ENCODE measurements at places on chromosomes 12 and 14. TPM values are rescaled to one million over a fixed set of nuclear protein-coding genes. Genes with fewer than 3 reads are reported as not detected.

SIX6 gene
- total RNA-seq = not detected

- no peaks in the 10 kb centered on the region for H3K4me1 ChIP-seq
- H3K27ac ChIP-seq = no peak overlapping the region
- peaks cover 1% of the 10 kb centered on the region for H3K36me3 ChIP-seq
- DNase-seq = no peak
- H3K27me3 ChIP-seq = no peaks in the 10 kb centered on the region
Observed at GRCh38 chr12:121603581-121603980, 22.7 kb upstream of the ORAI1 start.

- H3K27ac ChIP-seq = no peak overlapping the region
Observed at GRCh38 chr12:153080-153746, 60.7 kb downstream of the SLC6A12 start.

DNA sequence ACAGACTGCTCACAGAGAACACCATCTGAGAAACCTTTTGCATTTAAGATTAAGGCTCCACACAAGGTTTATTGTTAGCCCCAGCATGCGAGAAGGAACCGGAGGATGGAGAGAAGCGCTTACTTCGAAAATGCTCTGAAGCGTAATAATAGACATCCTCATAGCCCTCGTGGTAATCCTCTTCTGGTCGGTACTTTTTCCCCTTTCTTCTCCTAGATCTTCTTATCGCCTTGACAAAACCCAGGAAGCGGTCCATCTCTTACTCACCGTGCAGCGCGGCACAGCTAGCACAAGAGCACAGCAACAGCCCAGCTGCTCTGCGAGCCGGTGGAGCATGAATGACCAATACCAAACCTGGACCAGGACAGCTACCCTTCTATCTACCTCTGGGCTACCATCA is 125.1 kb upstream of the GRIP1 start:
- peaks cover 5% of the 10 kb centered on the region for H3K4me1 ChIP-seq
- no peak overlapping the region for H3K4me3 ChIP-seq
- H3K27ac ChIP-seq = no peak overlapping the region
- H3K36me3 ChIP-seq = no peaks in the 10 kb centered on the region

GRCh38 chr14:94407906-94408305 is 19.5 kb upstream of the SERPINA1 start:
- peaks cover 8% of the 10 kb centered on the region for H3K36me3 ChIP-seq
- H3K4me1 ChIP-seq = no peaks in the 10 kb centered on the region
- peaks cover 6% of the 10 kb centered on the region for H3K27me3 ChIP-seq
- DNase-seq = no peak
- H3K27ac ChIP-seq = no peak overlapping the region

- H3K27me3 ChIP-seq = no peaks in the 10 kb centered on the region
- H3K27ac ChIP-seq = no peak overlapping the region
- H3K36me3 ChIP-seq = peaks cover 1% of the 10 kb centered on the region
Observed at GRCh38 chr14:68512088-68512487, 280.8 kb downstream of the ZFP36L1 start.

BEGAIN gene
- 2.6 TPM for total RNA-seq

CIT gene
- total RNA-seq = 44.6 TPM

CLEC4E gene
- not detected for total RNA-seq

SIX4 gene
- total RNA-seq = 0.17 TPM

- no peak overlapping the region for H3K4me3 ChIP-seq
- no peaks in the 10 kb centered on the region for H3K27me3 ChIP-seq
- no peaks in the 10 kb centered on the region for H3K36me3 ChIP-seq
- H3K4me1 ChIP-seq = no peaks in the 10 kb centered on the region
- DNase-seq = no peak
Observed at GRCh38 chr14:104726600-104727451, 2.8 kb downstream of the ADSS1 start.

- no peak for DNase-seq
- peaks cover 17% of the 10 kb centered on the region for H3K4me1 ChIP-seq
- no peaks in the 10 kb centered on the region for H3K36me3 ChIP-seq
- no peak overlapping the region for H3K27ac ChIP-seq
Observed at GRCh38 chr14:96125536-96125935, 79.1 kb upstream of the BDKRB2 start.

HCAR3 gene
- not detected for total RNA-seq

- H3K27me3 ChIP-seq = no peaks in the 10 kb centered on the region
- no peak for DNase-seq
- no peaks in the 10 kb centered on the region for H3K4me1 ChIP-seq
- no peak overlapping the region for H3K4me3 ChIP-seq
- H3K36me3 ChIP-seq = no peaks in the 10 kb centered on the region
Observed at GRCh38 chr14:80152166-80152565, 59.1 kb downstream of the DIO2 start.

GRCh38 chr12:68370006-68370590 is 37.9 kb upstream of the MDM1 start:
- H3K27ac ChIP-seq = no peak overlapping the region
- H3K4me1 ChIP-seq = peaks cover 81% of the 10 kb centered on the region
- no peaks in the 10 kb centered on the region for H3K27me3 ChIP-seq
- H3K36me3 ChIP-seq = no peaks in the 10 kb centered on the region

- DNase-seq = no peak
- H3K27me3 ChIP-seq = peaks cover 17% of the 10 kb centered on the region
- H3K36me3 ChIP-seq = no peaks in the 10 kb centered on the region
- H3K4me1 ChIP-seq = no peaks in the 10 kb centered on the region
Observed at GRCh38 chr12:2324387-2324786, 271.6 kb downstream of the CACNA1C start.

GRCh38 chr12:132803888-132804287 is 24.8 kb downstream of the GOLGA3 start:
- no peak overlapping the region for H3K4me3 ChIP-seq
- H3K27me3 ChIP-seq = no peaks in the 10 kb centered on the region
- H3K27ac ChIP-seq = no peak overlapping the region
- H3K36me3 ChIP-seq = peaks cover 7% of the 10 kb centered on the region

DACT1 gene
- 11.3 TPM for total RNA-seq

DNA sequence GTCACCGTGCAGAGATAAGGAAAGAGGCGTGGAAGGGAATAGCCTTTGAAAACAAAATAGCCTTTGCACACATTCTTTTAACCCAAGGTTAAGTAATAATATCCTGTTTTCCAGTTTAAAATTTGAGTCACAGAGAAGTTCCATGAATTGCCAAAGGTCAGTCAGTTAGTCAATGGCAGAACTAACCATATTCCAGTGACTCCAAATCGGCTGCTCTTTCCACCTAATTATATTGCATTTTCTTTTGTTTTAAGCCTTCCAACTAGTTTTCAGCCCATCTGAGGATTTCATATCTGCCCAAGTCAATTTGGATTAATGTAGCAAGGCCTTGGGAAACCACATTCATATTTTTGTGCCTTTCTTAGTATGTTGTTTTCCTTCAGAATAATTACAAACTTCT is 373.0 kb downstream of the CCDC91 start:
- no peak overlapping the region for H3K4me3 ChIP-seq
- no peaks in the 10 kb centered on the region for H3K4me1 ChIP-seq
- DNase-seq = no peak
- no peaks in the 10 kb centered on the region for H3K27me3 ChIP-seq

TMTC1 gene
- total RNA-seq = 0.22 TPM

LUM gene
- total RNA-seq = not detected

OTOGL gene
- total RNA-seq = not detected

GRCh38 chr14:98578204-98578603 is 693.8 kb downstream of the BCL11B start:
- H3K27ac ChIP-seq = no peak overlapping the region
- no peak for DNase-seq

RIPK3 gene
- 11.0 TPM for total RNA-seq

GRCh38 chr12:57723630-57723962 is 14.9 kb downstream of the AGAP2 start:
- H3K4me3 ChIP-seq = no peak overlapping the region
- H3K36me3 ChIP-seq = peaks cover 21% of the 10 kb centered on the region
- no peak for DNase-seq
- H3K27me3 ChIP-seq = no peaks in the 10 kb centered on the region

DNA sequence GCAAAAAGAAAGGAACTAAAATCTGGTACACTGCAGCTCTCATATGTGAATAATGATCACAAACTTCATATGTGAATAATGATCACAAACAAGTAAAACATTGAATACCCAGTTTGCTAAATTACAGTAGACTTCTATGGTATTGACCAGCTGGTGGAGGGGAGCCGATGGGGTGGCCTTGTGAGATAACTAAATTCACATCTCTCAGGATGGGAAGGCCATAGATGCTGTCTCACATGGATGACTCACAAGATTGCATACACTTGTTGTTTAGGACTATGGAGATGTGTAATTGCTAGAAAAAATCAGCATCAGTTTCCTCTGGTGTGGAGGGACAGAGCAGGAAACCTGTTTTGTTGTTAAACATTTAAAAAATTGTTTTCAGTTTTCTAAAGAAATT is 49.2 kb downstream of the ACACB start:
- H3K4me3 ChIP-seq = no peak overlapping the region
- no peak overlapping the region for H3K27ac ChIP-seq
- H3K36me3 ChIP-seq = peaks cover 2% of the 10 kb centered on the region

- no peaks in the 10 kb centered on the region for H3K27me3 ChIP-seq
- H3K36me3 ChIP-seq = peaks cover 6% of the 10 kb centered on the region
- DNase-seq = no peak
- no peak overlapping the region for H3K27ac ChIP-seq
Observed at GRCh38 chr12:111471236-111471635, 65.5 kb downstream of the SH2B3 start.

DNA sequence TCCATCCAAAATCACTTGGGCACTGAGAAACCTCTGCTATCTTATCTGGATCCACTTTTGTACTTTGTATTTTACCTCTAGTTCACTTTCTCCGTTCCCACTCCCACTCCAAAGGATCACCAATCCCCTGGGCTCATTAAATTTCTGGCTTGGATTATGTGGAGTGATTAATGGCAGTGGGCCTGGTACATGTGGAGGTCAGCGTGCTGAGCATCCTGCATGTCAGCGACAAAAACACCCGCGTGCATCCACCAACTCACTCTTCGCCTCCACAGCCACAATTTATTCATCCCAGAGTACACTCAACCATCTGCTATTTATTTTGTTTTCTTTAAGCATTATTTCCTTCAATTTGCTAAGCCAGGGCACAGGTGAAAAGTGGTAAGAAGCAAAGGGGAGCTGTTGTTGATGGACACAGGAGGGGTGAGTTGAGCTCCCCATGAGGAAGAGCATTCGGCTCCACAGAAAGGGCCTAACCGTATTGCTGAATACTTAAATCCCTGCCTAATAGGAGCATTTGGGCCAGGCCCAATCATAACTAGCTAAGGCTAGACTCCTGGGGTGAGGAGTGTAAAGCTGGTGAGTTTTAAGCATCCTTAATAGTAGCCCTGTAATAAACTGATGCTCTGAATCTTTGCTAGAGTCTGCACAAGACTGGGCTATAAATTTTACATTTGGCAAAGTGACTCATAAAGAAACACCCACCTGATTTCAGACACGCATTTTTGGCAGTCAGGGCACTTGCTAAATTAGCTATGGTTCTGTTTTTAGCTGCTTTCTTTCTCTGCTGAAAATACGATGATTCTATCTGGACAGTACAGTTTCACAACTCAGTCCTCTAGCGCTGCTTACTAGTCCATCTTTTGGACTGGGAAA is 137.8 kb downstream of the SLC25A21 start:
- H3K4me1 ChIP-seq = no peaks in the 10 kb centered on the region
- H3K36me3 ChIP-seq = no peaks in the 10 kb centered on the region
- H3K27me3 ChIP-seq = no peaks in the 10 kb centered on the region
- H3K4me3 ChIP-seq = no peak overlapping the region
- H3K27ac ChIP-seq = no peak overlapping the region

- peaks cover 6% of the 10 kb centered on the region for H3K4me1 ChIP-seq
- no peak overlapping the region for H3K4me3 ChIP-seq
- H3K36me3 ChIP-seq = no peaks in the 10 kb centered on the region
- peak; percentile 33 for DNase-seq
- no peak overlapping the region for H3K27ac ChIP-seq
Observed at GRCh38 chr12:102883204-102883799, 33.7 kb downstream of the PAH start.

SCN8A gene
- 0.79 TPM for total RNA-seq

DNA sequence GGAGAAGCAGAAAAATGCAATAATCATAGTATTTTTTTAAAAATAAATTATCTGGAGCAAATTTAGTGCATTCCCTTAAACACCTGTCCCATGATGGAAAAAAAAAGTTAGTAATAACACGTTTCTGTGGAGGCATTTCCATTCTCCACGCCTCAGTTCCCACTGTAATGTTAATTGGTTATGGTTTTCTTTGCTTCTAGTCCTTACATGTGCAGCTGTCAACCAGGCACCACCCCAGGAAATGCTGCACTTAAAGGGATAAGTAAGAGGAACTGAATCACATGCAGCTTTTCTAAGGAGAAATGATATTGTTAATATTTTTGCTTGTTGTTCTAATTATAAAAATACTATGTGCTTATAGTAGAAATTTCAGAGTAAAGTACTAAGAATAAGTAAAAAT is 240.3 kb downstream of the ZFP36L1 start:
- peaks cover 5% of the 10 kb centered on the region for H3K4me1 ChIP-seq
- H3K27ac ChIP-seq = no peak overlapping the region
- no peak for DNase-seq
- H3K4me3 ChIP-seq = no peak overlapping the region
- H3K36me3 ChIP-seq = no peaks in the 10 kb centered on the region

DNA sequence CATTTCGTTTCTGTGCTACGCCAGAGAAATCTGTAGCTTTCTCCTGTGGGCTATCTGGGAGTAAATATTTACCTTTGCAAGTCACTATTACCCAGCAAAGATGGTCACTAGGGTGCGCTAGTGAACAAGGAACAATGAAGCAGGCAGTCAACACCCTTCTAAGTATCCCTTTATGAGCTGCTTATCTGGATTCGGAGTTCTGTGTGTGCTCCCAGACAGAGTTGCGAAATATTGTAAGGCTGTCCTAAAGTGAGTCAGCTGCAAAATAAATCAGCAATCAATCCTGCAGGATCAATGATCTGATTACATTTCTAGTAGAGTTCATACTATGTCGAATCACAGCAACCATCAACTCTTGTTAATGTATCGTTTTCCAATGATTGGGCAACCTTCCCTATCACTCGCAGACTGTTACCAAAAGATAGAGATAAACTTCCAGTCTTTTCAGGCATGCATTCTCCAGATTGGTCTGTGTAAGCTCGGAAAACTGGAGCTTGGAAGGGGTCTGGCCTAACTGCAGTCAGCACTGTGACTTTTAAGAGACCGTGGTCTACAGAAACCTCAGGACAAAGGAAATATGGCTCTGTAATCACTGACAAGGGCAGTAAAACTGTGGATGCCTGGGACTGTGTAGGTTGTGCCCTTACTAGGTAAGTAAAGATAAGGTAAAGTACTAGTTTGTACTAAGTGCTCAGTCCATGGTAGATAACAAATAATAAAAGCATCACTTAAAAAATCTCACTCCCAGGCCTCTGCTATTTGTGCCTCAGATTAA is 133.5 kb downstream of the KCNK10 start:
- DNase-seq = peak; percentile 66
- no peak overlapping the region for H3K27ac ChIP-seq
- peaks cover 17% of the 10 kb centered on the region for H3K27me3 ChIP-seq

PIWIL1 gene
- total RNA-seq = not detected

DNA sequence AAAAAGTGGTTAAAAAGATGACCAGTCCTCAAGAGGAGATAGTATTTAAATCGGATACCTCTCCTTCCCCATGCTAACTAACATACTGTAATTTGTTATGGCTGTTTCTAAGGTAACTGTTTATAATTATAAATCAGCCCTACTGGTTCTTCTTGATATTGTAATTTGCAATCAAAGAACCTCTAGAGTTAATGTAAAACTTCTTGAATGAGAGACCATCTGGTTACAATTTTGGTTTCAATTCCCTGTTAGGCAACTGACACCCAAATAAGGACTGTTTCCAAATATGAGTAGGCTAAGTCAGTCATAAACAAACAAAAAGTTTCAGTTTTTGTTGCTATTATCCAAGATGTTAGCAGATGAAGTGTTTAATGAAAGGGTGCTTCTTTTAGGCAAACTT is 120.2 kb upstream of the DNM1L start:
- H3K4me3 ChIP-seq = no peak overlapping the region
- no peak for DNase-seq
- H3K27me3 ChIP-seq = no peaks in the 10 kb centered on the region
- no peak overlapping the region for H3K27ac ChIP-seq
- H3K36me3 ChIP-seq = no peaks in the 10 kb centered on the region

All from activated T-cell treated with anti-CD3 and anti-CD28 coated beads, Interleukin-2, amount 50 U/mL, for 72 hours (primary cell).